GDM1 (cell line): ENCODE measurements at places on chromosomes 2 and 18.

DNA sequence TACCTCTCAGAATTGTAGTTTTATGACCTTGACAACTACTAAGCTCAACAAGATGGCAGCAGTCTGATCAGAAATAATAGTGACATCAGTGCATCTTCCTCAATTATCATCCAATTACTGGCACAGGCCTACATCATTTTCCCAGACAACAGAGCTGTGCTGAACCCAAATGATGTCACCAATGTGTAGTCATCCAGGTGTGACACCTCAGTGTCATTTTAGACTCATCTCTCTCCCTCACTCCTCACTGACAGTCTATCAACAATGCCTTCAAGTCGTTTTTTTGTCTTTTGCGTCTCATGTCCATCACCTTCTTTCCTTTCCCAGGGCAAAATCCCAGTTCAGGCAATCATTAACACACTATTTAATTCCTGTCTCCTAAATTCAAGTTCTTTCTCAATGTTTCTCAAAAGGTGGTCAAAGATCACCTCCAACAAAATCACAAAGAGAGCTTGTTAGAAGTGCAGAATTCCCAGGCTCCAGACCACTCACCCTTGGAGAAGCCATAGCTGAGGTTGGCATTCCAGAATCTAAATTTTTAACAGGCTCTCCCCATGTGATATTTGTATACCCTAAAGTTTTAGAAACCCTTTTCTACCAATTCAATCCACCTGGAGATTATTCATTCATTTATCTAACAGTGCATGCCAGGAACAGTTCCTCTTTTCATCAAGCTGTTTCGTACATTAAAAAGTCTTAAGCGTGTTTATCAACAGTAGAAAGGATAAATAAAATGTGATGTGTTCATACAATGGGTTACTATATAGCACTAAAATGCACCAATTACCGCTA is 125.3 kb upstream of the KLF7 start:
- DNase-seq: no peak

GRCh38 chr2:128237081-128237534 is 81.6 kb downstream of the HS6ST1 start:
- DNase-seq: no peak

DNA sequence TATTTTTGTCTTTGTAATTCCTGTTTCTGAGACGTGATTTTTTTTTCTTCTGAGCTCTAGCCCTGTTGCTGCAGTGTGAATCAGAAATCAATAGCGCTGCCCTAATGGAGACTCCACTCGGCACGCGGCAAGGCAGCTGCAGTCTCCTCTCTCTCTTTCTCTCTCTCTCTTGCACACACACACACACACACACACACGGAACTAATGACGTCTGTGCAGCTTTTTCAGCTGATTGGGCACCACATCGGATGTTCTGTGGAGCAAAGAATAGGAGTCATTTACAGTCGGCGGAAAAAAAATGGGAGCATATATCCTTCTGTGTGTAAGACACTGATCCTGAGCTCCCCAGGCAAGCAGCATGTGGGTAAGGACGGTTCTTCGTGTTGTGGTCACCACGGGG is 2.0 kb upstream of the MYT1L start:
- no peak for DNase-seq

DNA sequence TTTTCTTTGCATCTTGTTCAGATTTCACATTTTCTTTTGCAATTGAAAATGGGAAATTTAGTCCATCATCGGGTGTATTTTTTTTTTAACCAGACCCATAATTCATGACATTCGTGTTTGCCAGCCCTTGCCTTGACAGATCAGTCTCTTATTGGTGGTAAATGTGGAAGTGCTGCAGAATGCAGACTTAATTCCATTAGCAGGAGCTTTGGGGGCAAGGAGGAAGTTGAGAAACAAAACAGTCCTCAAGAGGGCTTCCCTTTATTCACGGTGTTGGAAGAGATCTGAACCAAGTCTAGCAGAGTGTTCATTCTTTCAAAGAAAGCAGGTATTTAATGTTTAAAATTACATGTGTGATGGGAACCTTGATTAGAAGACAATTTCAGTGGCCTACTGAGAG is 16.6 kb upstream of the RPE start:
- DNase-seq: peak; percentile 65

GRCh38 chr2:19649785-19650380 is 251.9 kb downstream of the TTC32 start:
- no peak for DNase-seq

- no peak for DNase-seq
Observed at GRCh38 chr2:125634662-125635061, 1021.3 kb upstream of the GYPC start.

- no peak for DNase-seq
Observed at GRCh38 chr2:86216575-86217555, 17.6 kb downstream of the MRPL35 start.

- no peak for DNase-seq
Observed at GRCh38 chr2:192957425-192957824, 762.7 kb upstream of the TMEFF2 start.

- no peak for DNase-seq
Observed at GRCh38 chr2:85401464-85401805, 8.7 kb downstream of the CAPG start.
